ENCODE measurements at places on chromosomes 4 and X.

DNA sequence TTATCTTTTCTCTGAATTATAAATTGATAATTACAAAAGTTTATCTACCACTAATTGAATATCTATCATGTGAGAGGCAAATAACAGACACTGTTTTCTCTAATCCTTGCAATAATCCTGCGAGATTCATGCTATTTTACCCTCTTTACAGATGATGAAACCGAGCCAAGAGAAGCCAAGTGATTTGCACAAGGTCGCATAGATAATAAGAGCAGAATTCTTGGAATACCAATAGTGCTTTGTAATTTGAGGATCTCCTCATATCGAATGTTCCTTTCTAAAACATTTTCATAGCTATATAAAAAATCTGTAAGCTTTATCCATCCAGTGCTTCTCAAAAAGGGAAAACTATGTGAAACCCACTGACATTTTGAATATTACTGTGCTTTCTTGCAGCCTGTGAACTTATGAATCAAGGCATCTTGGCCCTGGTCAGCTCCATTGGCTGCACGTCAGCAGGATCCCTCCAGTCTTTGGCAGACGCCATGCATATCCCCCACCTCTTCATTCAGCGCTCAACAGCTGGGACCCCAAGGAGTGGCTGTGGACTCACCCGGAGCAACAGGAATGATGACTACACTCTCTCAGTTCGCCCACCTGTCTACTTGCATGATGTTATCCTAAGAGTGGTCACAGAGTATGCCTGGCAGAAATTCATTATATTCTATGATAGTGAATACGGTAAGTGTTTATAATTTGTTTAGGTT lies 743.8 kb upstream of the ATOH1 start:
- no peak for DNase-seq

DNA sequence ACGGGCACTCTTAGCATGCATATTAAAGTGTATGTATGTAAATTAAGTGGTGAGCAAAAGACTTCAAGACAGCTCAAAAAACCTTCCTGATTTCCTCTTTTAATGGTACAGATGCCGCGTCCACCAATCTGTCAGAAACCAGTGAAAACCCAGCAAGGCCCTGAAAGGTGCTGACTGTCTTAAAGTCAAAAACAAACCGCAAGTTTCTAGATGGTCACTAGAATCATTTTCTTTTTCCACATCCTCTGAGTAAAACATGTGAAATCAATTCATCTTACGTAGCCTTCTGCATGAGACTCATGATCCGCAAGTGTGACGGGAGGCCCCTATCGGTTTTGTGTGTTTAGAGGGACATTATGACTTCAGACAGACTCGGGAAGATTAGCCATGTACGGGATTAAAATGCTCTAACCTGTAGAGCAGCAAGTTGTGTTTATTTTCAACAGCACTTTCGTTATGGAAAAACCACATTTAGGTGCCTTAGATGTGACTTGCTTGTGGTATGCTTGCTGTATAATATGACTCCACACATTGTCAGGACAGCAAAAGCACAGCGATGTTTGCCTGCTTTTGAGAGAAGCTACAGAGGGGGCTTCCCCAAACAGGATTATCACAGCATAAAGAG lies 88.2 kb upstream of the STS start:
- DNase-seq: no peak

DNA sequence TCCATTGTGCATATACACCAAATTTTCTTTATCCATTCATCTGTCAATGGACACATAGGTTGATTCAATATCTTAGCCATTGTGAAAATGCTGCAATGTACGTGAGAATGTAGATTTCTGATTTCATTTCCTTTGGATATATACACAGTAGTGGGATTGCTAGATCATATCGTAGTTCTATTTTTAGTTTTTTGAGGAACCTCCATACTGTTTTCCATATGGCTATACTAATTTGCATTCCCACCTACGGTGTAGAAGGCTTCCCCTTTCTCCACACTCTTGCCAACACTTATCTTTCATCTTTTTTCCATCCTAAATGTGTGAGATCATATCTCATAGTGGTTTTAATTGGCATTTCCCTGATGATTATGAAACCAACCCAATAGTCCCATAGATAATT lies 43.4 kb downstream of the ING2 start:
- DNase-seq: no peak

GRCh38 chr4:86955888-86956451 lies 21.2 kb downstream of the AFF1 start:
- DNase-seq: no peak

GRCh38 chrX:129779086-129779672 lies 570 bp upstream of the SASH3 start:
- no peak for DNase-seq

DNA sequence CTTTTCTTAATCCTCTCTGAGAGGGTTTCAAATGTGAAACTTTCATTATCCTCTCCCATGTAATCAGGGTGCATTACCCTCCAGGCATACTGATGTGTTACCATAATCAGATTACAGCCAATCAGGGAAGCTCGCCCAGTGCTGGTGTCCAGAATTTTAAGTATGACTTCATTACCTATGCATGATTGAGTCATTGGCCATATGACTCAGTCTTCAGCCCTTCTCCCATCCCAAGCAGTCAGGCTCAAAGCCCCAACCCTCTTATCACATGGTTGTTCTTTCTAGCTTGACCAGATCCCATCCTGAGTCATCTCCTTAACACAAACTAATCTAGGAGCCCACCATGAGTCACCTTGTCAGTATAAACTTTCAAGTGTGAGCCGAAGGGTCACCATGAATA lies 1668.1 kb upstream of the AGA start:
- DNase-seq: no peak

DNA sequence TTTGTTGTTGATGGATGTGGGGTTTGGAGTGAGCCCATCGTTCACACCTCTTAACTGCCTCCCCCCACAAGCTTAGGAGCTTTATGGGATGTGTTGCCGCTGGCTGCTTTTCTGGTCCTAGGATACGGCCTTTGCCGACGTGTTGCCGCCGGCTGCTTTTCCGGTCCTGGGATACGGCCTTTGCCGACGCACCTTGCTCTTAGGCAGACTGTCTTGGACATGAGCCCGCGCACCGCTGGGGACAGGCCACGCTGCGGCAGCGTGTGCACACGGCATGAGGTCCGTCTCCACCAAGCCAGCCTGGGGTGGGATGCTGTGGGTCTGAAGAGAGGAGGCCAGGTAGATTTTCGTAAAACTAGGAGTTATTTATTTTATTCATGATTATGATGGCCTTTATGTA lies 14.2 kb downstream of the RGS12 start:
- no peak for DNase-seq

DNA sequence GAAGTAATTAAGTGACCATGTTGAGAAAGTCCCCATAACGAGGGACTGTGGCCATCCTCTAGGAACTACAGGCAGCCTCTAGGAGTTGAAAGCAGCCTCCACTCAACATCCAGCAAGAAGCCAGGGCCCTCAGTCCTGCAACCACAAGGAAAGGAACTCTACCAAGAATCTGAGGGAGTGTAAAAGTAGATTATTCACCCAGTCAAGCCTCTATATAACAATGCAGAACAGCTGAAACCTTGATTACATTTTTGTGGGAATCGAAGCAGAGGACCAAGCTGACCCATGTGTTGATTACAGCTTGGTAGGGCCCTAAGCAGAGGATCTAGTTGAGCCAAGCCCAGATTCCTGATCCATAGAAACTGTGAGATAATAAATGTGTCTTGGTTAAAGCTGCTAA lies 17.1 kb downstream of the RPS6KA6 start:
- DNase-seq: no peak

DNA sequence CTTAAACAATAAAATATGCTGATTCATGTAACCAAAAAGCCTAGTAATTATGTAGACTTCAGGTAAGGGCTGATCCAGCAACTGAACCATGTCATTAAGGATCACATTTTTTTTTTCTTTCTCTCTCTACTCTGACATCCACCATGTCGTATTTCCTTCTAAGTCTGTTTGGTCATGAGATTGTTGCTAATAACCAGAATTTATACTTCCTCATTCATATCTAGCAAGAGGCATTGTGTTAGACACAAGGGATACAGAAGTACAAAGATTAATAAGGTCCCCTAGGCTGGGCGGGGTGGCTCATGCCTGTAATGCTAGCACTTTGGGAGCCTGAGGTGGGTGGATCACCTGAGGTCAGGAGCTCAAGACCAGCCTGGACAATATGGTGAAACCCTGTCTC lies 24.1 kb downstream of the PHEX start:
- DNase-seq: no peak

DNA sequence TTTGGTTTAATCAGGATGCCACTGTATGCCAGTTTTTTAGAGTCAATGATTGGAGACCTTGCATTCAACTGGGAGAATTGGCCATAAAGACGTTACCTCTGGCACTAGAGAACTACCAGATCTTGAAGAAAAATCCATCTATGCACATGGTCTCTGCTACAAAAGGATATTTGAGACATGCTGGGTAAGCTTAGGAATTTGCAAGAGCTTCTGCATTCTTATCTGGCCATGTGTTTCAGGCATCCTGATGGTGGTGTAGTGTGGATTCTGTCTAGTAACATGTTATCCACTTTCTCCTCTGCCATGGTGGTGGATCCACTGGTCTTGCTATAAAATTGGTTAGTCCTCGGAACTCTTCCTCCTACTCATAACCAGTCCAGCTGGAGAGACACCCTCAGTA lies 185.3 kb upstream of the WDFY3 start:
- DNase-seq: no peak

GRCh38 chr4:140790171-140790570 lies 34.0 kb upstream of the TBC1D9 start:
- no peak for DNase-seq

DNA sequence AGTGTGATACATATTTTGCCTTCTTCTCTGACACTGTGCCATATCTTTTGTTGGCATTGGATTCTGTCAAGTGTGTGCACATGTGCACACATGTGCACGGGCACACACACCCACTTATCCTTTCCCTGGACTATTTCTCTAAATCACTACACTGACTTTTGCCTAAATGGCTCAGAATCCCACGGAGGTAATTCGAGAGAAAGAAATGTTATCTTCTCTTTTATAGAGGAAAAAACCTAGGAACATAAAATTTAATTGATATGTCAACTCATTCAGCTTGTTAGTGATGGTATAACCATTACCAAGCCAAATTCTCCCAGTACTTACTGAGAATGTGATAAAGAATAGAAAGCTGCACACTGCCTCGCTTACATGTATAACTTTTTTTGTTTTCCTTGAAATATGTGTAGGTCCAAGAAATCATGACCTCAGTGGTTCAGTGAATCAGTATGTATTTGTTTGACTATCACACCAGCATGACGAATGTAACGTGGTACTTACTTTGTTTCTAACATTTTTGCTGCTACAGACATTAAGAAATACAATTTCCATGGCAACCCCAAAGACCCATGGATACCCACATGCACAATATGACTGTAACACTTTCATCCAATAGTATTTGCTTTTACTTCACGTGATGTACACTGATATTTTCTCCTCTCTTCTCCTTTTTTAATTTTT lies 163.0 kb downstream of the PCDH7 start:
- no peak for DNase-seq

DNA sequence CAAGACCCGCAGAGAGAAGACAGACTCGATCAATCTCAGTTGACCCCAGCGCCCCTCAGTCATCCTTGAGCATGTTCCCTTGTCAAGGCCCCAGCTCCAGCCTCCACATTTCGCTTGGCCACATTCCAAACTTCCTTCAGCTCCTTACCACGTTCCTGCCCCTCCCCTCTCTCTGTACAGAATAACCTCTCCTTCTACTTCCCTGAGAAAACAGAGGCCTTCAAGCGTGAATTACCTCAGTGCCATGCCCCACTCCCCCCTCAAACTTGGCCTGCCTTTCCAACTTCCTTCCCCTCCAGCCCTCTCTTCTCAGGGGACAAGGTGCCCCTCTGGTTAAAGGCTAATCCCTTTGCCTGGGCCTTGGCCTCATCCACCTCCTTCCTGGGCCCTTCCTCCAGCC lies 3.2 kb upstream of the RIPPLY1 start:
- no peak for DNase-seq

DNA sequence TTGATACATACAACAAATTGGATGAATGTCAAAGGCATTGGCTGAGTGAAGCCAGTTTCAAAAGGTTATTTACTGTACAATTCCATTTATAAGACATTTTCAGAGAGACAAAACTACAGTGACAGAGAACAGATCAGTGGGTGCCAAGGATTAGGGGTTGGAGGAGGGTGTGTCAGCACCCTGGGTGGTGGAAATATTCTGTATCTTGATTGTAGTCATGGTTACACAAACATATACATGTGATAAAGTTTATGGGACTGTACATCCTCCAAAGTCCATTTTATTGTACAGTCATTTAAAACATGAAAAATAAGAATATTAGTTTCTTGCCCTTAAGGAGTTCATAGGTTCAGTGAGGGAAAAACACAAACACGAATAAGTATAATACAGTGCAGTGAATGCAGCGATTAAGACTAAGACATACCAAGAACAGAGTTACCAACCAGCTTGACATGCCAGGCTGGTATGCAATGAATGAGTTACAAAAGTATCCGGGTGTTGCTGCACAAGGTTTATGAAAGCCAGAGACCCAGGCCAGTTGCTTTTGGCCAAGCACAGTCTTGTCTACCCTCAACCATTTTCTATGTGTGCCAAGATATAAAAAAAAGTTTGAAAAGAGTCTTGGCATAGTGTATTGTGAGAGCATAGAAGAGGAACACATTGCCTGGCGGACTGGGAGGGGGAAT lies 123.6 kb downstream of the MSL3 start:
- no peak for DNase-seq

- DNase-seq: no peak
Observed at GRCh38 chr4:38621028-38621684, 42.8 kb upstream of the KLF3 start.

DNA sequence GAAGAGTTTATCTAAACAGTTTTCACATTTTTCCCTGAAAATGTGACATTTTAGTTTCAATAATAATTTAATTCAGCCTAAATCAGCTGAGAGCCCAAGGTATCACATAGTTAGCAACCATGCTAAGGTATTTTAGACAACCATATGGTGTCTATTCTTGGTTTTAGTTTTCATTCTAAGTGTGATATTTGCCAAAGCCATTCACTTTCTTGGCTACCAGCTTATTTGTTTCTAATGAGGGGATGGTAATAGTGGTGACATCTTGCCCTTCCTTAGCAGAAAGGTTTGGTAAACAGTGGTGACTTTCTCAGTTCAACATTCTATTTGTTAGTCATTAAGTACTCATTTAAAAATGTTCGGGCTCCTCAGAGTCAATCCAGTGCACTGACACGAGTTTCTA lies 854.9 kb upstream of the HTR2C start:
- no peak for DNase-seq

DNA sequence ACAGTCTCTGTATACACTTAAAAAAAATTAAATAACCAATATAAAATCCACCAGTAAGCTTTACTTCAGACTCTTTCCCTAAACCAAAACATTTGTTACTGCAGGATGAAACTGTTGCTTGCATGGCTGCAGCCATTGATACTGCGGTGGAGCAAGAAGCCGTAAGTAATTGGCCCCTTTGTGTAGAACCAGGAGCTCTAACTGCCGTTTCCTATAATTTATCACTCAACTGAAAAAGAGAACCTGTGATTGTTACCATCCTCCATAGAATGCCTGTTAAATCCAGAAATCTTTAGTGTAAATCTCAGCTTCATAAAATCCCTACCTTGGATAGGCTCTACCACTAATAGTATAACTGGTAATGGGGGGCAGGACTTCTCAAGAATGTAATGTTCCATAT lies 62.6 kb downstream of the KIF4A start:
- DNase-seq: no peak

Measured in activated T-helper 1 cell treated with Interleukin-2 at 50 U/mL for 16 hours (primary cell).